ENCODE measurements at places on chromosomes 11 and 22. TPM values are rescaled to one million over a fixed set of nuclear protein-coding genes. Genes with fewer than 3 reads are reported as not detected.

The AP5B1 gene
- total RNA-seq = 15.8 TPM

The ANKK1 gene
- 0.12 TPM for total RNA-seq

The MYBPC3 gene
- not detected for total RNA-seq

The OTOG gene
- total RNA-seq = not detected

The GP1BB gene
- total RNA-seq = 0.78 TPM

The MCAT gene
- 23.6 TPM for total RNA-seq

The SPDYC gene
- total RNA-seq = not detected

The SAA4 gene
- total RNA-seq = not detected

The OR51I1 gene
- total RNA-seq = not detected

The DNAJB7 gene
- not detected for total RNA-seq

The SEZ6L gene
- not detected for total RNA-seq

The GRAP2 gene
- total RNA-seq = not detected

GRCh38 chr11:72688929-72689328, 14.7 kb upstream of the PDE2A start:
- DNase-seq = no peak

DNA sequence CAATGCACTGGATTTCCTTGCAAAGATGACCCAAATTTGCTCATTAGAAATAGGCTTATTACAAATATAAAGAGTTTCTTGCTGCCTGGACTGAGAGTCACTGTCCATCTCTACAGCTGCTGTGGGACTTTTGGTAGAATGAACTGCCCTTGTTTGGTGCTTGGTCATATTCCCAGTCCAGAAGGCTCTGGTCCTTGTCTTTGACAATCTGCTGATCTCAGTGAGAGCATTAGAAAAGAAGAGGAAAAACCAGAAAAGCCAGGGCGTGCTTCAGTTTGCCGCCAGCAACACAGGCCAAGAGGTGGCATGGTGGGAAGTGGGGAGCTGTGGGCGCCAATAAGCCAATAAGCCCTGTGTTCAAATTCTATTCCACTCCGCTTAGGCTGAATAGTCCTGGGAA, 48.2 kb upstream of the PARVA start:
- no peak for DNase-seq

GRCh38 chr11:46238967-46239800, 38.3 kb upstream of the CREB3L1 start:
- no peak for DNase-seq

DNA sequence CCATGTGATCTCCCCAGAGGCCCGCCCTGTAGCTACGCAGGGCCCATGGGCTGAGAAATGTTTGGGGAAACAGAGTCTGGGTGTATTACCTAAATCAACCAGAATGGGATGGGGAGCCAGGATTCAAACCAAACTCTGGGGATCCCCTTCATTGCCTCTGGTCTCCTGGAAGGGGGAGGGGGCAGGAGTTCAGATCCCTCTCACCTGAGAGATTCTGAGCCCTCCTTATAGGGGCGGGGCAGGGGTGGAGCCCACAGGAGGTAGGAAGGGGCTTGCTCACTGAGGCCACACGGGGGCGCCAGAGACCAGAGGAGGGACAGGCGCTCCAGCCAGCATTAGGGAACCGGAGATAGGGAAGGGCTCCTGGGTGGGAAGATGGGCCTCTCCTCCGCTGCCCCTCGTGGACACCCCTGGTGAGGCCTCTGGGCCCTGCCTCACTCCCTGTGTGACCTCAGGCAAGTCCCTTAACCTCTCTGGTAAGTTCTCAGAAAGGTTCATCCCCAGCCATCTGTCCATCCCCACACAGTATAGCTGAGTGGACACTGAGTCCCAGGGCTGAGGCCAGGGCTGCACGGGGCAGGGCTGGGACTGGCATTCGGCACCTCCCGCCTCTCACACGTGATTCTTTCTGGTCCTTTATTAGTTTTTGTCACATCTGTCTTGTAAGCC, 2.7 kb upstream of the CDC42BPG start:
- no peak for DNase-seq

DNA sequence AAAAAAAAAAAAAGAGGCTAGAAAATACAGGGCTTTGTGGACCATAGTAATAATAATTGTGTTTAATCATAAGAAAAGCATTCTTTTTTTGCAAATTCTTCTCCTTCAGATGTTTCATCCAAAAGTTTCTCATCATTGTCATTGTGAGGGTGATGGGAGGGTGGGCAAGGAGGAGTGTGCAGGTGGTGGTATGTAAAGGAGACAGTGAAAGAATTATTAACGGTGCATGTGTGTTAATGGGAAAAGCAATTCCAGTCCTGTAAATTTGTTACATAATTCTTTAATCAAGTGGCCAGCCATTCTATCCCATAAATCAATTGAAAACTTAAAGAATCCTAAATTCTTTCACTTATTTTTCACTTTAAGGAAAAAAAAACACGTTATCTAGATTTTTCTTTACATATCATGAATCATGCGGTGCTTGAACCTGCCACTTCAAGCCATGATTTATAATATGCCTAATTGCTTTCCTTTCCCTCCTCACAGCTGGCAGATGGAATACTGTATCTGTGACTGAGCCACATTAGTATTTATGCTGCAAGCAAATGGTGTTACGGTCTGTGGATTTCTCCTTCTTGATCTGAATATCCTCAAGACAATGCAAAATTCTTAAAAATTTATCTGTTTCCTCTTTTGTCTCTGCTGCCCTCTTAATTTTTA, 318.5 kb downstream of the JRKL start:
- DNase-seq = no peak

GRCh38 chr11:67273260-67273990, 7.2 kb downstream of the GRK2 start:
- no peak for DNase-seq

- DNase-seq = no peak
Observed at GRCh38 chr11:10655227-10655626, 38.3 kb downstream of the IRAG1 start.

DNA sequence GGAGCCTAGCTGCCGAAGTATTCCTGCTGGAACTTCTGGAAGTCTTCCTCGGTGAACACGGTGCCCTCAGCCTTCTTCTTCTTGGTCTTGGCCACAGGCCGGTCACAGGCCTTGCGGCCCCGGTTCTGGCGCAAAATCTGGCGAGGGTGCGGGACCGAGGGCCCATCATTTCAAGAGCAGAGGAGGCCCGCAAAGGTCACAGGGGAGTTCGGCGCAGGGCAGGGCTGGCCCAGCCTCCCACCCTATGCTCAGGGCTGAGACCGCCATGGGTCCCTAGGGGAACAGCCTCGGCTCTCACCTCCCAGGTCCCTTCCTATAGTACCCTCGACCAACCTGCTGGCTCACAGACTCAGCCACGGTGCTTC, 3.1 kb downstream of the RPS19BP1 start:
- no peak for DNase-seq

DNA sequence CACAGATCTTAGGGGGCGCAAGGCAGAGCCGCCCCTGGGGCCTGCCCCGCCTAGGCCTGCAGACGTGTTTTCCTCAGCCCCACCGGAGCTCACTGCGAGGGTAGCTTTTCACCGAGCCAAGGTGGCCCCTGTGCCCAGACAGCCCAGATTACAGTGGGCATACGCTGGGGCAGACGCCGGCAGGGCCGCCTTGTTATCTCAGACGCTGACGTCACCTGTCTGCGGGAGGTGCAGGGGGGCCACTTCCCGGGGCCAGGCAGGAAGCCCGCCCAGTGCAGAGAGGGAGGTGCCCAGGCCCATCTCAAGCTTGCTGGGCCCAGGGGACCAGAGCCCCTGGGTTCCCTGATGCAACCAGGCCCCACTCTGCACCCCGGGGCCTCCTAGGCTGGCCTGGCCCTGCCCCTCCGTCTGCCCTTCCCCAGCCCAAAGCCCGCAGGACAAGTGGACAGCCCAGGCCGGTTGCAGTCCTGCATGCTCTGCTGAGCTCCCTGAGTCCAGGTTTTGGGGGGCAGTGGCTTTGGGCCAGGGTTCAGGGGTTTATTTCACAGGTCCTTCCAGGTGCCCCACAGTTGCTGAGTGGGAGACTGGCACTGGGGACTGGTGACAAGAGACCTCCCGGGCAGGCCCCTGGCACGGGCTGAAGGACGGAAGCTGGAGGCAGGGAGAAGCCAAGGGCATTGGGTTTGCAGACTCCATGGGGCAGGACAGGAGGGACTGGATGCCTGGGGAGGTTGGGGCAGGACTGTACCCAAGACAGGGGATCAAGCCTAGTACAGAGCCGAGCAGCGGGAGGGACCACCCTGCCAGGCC, 38.6 kb downstream of the IGF2 start:
- DNase-seq = no peak

DNA sequence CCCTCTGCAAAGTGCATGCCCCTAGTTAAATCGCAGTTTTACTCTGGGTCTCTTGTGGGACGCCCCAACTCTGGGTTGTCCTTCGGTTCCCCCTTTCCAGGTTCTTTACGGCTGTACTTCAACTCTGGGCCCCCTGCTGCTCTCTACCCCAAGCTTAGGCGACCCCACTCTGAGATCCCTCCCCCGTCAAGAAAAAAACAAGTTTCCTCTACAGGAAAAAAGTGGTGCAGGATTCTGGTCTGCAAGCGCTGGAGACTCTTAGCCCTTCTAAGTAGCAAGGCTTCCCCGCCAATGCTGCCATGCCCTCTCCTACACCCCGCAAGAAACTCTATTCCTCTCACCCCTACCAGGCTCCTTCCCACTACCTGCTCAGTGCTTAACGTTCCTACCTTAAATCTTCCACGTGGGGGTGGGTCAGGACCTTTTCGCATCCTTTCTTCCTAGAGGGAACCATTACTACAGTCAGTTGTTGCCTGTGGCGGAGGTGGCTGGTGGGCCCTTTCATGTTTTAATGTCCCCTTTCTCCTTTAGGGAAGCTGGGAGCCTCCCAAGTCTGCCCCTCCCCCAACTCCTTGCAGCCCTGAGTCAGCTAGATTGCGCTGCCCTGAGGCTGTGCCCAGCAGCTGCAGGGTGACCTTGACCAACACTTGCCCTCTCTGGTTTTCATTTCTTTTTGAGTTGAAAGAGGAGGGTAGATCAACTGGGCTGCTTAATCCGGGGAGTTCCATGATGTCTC, 1.4 kb downstream of the NEFH start:
- DNase-seq = no peak

DNA sequence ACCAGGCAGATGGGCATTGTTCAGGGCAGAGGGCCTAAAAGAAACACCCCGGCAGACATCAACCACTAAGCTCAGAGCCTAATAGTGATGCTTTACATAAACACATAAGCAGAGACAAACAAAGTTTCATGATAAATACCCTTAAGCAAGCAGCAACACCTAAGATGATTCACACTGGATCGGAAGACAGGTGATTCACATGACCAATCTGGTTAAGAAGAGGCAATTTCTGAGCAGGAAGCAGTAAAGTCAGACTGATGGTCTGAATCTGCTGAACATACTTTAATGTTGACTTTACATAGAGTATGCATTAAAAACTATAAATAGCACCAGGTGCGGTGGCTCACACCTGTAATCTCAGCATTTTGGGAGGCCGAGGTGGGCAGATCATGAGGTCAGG, 56.1 kb downstream of the SYN3 start:
- DNase-seq = no peak

GRCh38 chr11:114953039-114953438, 274.7 kb downstream of the NXPE2 start:
- DNase-seq = no peak

- no peak for DNase-seq
Observed at GRCh38 chr11:15965562-15966250, 390.6 kb downstream of the SOX6 start.

- no peak for DNase-seq
Observed at GRCh38 chr11:3080104-3080503, 22.9 kb upstream of the CARS1 start.

GRCh38 chr11:46149342-46149741, 28.1 kb upstream of the PHF21A start:
- DNase-seq = no peak

GRCh38 chr11:126416542-126417090, 61.1 kb downstream of the ST3GAL4 start:
- peak; percentile 27 for DNase-seq

GRCh38 chr11:112453601-112454577, 193.2 kb upstream of the PLET1 start:
- no peak for DNase-seq

- no peak for DNase-seq
Observed at GRCh38 chr11:113247966-113248365, 66.4 kb upstream of the TTC12 start.

GRCh38 chr11:125286486-125286885, 121.9 kb downstream of the PKNOX2 start:
- DNase-seq = no peak

DNA sequence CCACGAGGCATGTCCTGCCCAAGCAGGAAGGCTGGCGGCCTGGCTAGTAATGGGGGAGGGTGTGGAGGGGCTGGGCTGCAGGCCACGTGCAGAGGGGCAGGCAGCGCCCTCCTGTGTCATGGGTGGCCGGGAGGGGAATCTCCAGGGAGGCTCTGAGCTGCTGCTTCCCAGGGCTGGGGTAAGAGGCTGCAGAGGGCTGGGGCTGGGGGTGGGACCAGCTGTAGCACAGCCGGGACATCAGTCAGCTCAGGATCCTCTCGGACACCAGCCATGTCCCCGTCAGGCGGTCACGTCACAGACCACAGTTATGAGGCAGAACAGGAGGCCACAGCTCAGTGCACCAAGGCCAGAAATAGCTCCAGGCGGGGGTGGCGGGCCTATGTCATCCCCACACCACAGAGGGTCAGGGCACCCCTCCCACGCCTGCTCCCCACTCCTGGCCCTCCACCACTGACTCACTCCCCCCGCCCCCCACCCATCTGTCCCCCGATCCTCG, 21.1 kb downstream of the RTN4R start:
- no peak for DNase-seq

DNA sequence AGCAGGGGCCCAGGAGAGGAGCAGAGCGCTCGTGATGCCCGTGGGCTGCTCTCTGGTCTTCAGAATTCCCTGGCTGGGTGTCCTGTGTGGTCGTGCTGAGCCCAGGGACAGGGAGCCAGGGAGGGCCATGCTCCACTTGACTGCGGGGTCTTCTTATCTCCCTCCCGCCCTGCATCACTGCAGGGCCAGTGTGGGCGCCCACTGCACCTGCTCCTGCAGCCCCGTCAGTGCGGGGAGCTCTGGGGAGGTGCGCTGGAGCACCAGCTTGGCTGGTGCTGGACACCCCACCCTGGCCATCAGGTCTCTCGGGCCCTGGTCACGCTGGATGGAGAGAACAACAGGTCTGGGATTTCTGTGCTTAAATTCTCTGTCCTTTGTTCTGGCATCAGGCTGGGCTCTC, 31.8 kb downstream of the B3GAT1 start:
- no peak for DNase-seq

DNA sequence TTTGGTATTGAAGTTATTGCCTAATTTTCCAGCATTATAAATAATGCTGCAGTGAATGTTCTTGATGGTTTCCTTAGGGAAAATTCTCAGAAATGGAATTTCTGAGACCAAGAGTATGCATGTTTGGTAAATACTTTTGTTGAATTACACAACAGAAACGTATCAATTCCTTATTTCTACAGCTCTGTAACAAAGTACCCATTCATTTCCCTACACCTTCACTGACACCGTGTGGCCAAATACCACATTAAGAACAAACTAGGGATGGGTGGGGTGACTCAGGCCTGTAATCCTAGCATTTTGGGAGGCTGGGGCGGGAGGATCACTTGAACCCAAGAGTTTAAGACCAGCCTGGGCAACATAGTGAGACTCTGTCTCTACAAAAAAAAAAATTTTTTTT, 21.8 kb downstream of the MCAM start:
- DNase-seq = no peak
